ENCODE measurements at places on chromosomes 3 and 15. TPM values are rescaled to one million over a fixed set of nuclear protein-coding genes. Genes with fewer than 3 reads are reported as not detected.

- DNase-seq: no peak
These were observed 56.8 kb upstream of the KCNMB2 start for GRCh38 chr3:178479446-178479845.

DNA sequence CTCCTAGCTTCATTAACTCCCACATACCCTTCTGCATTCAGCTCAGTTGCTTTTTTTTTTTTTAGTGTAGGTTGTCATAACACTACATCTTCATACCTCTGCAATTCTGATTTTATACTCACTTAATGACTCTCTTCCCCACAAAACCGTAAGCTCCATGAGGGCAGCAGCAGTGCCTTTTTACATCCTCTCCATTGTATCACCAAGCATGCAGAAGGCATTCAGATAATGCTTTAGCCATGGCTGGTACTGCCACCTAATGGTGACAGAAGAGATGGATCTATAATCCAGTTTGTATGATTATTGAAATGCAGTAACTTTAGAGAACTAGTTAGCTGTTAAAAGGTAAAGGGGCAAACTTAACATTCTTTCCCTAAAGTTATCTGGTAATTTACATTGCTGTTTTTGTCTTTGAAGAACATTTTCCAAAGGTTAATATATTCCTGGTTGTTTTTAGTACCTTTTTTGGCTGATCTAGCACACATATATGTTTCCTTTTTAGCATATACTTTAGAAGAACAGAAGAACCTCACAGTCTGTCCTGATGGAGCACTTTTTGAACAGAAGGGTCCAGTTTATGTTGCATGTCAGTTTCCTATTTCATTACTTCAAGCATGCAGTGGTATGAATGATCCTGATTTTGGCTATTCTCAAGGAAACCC lies 36.8 kb downstream of the ATP1B3 start:
- peak; percentile 61 for DNase-seq

DNA sequence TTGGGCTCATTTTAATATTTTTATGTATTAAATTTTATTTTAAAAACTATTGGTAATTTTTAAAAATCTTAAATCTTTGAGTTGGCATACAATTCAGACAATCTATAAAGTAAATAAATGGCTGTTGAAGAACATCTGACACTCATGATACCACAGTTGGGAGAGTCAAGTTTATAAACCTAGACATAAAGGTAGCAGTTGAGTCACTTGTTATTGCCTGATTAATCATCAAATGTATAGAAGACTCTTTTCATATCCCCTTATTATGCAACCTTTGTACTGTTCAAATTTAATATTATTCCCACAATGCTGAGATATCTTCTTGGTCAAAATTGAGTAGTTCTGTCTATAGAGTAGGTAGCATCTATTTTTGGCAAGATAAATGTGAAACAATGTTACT lies 19.6 kb downstream of the PAQR9 start:
- DNase-seq: no peak

DNA sequence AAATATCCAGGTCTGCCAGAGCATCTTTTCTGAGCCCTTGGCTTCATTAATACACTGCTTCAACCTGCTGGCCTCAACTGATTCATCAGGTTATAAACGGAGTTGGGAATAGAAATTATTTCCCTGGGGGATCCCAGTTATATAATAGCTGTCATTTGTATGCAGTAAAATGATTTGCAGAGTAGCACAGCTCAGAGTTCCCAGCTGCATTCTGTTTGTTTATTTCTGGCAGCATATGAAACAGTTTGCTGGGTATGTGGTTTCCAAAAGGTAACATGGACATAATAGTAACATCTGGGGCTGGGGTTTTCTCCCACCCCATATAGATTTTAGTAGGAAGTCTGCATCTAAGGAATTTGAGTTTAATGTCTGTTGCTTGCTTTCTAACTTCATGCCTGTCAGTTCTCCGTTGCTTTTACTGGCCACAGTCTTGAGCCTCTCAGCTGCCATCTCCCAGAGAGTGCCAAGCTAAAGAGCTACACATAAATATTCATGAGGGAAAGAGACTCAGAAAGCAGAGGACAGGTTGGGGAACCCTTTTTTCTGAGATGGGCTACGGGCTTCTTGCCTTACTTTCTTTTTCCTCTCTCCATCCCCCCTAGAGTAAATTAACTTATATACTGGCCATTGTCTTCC lies 124.6 kb downstream of the TMEM108 start:
- DNase-seq: no peak

GRCh38 chr3:8460815-8461456 lies 40.7 kb upstream of the LMCD1 start:
- peak; percentile 64 for DNase-seq

- DNase-seq: peak; percentile 95
These were observed 144.6 kb downstream of the VGLL4 start for GRCh38 chr3:11499144-11499543.

GRCh38 chr3:2810723-2811122 lies 299.5 kb downstream of the IL5RA start:
- peak; percentile 19 for DNase-seq

- no peak for DNase-seq
These were observed 212.3 kb downstream of the RPLP1 start for GRCh38 chr15:69664572-69665571.

DNA sequence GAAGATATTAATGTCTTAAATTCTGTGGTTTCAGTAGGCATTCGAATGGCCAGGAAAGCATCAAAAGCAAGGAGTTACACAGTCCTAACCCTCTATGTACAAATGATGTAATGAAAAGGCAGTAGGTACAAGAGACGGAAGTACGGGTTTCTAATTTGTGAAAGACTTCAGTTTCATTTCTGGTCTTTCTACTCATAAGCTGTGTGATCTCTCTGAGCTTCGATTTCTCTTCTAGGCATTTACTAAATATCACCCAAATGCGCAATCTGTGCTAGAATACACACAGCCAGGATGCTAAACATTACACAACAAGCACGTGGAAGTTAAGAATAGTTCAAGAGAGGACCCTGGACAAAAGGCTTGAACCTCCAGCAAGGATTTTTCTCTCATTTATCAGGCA lies 17.9 kb upstream of the STIMATE start:
- no peak for DNase-seq

- peak; percentile 26 for DNase-seq
These were observed 437 bp downstream of the KLF13 start for GRCh38 chr15:31326875-31327668.

GRCh38 chr3:194103983-194104751 lies 31.8 kb upstream of the HES1 start:
- DNase-seq: no peak

- peak; percentile 73 for DNase-seq
These were observed 5.5 kb downstream of the AP3S2 start for GRCh38 chr15:89888214-89888804.

DNA sequence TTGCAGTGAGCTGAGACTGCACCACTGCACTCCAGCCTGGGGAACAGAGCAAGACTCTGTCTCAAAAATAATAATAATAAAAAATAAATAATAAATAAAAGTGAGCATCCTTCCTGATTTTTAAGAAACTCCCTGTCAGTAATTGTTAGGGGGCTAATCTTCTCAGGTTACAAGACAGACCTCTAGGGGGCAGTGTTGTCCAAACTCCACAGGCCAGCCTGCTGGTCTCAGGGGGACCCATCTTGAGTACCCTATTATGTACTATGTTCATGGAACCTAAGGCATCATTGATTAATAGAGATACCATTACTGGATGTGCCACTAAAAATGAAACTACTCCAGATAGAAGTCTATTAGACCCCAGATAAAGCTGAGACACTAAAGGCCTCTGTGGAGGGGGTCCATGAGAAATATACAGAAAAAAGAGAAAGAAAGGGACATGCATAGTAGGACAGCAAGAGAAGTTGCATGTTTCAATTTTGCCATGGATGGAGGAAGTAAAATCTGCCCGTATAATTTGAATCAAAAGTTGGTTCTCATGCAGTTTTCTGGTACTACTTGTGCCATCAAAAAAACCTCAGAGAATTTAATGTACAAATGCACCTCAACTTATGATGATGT lies 85.5 kb upstream of the CDV3 start:
- DNase-seq: no peak

DNA sequence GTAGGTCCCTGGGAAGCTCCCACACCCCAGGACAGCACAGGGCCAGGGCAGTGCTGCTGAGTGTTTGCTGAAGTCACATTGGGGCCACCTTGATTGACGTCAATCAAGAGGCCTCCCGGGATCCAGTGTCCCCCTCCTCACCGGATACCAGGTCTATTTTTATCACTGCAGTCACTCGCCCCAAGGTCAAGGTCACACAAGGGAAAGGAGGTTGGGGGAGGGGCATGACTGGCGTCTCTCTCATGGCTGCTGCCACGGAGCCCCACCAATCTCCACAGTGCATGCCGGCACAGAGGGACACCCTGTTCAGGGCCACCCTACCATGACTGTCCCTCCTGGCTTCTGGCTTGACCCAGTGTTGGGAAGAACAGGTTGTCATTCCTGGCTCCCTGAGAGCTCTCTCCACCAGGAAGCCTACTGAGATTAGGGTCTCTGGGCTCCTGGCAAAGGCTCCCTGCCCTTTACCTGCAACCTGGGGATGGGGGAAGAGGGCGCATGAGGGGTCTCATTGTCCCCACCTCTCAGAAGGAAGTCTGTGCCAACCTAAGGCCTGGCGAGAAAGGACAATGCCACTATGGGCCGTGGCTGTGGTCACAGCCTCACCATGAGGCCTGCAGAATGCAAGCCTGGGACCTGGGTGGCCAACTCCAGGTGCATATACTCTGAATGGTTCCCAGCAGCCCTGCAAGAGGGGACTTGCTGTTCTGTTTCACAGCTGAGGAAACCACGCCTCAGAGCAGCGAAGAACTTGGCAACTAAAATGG lies 1.5 kb downstream of the MYL3 start:
- no peak for DNase-seq

DNA sequence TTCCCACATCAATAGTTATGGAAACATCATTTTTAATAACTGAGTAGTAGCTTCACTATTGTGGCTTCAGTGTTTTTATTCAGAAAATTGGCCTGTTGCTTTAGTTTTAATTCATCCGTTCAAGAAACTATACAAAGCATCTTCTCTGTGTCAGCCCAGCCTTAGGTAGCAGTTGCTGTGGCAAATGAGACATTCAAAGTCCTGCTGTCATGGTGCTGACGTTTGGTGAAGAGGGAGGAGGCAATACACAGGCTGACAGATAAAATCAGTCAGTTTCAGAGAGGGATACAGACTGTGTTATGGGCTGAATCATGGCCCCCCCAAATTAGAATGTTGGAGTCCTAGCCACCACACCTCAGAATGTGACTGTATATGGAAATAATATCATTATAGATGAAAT lies 56.5 kb downstream of the SLC7A14 start:
- no peak for DNase-seq

GRCh38 chr3:32880225-32880624 lies 62.4 kb downstream of the TRIM71 start:
- DNase-seq: no peak

- no peak for DNase-seq
These were observed 66.1 kb downstream of the CHSY1 start for GRCh38 chr15:101185770-101186169.

DNA sequence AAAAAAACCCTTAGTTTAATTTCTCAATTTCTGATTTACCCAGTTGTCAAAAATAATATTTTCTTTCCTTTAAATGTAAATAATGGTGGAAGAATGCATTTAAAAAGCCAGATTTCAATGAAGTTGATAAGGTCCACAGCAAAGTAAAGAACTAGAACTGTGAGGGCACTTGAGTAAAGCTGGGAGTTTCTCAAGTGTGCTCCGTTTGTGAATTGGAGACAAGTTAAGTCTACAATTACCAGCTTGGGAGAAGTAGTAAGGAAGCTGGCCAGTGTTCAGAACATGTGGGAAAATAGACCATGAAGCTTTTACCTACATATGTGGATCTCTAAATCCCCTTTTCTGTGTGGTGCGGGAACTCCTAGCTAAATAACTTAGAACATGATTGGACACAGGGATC lies 239.4 kb downstream of the OXSM start:
- no peak for DNase-seq

- no peak for DNase-seq
These were observed 70.7 kb downstream of the SLC12A8 start for GRCh38 chr3:125141596-125142419.

DNA sequence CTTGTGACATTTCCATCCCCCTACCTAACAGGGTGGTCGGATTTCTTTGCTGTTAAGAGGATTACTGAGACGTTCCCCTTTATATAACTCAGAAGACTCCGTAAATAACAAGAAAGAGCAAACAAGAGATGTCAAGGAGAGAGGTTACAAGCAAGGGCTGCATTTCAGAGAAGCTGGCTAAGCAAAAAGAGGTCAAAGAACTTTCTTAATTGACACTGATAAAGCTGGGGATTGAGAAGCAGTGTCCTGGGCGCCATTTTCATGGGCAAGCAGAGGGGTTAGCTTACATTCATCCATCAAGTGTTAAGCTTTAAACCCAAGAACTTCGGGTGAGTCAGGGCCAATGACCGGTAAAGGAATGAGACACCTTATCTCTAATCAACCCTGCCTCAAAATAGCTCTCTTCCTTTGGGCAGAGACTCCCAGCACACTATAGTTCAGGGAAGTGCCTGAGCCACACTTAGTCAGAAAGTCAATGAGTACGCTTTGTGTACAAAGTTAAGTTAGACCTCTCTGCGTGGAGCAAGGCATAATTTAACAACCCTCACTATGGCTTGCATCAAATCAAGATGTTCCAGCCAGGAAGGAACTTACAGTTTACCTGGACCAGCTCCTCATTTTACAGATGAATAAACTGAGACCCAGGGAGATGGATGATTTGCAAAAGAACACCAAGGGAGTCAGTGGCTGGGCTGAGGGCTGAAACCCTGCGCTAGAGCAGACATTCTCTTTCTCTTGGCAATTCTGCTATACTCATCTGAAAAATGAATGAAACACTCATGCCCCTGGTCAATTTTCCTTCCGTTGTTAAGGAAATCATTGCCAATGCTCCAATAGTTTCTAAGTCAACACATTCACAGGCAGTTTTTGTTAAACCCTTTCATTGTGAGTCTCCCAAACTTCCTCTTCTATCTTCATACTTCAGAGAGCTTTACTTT lies 44.6 kb downstream of the CCNL1 start:
- peak; percentile 85 for DNase-seq

- DNase-seq: peak; percentile 72
These were observed at the start of gene FYTTD1 for GRCh38 chr3:197749601-197750395. Gene FYTTD1, plus strand, starts transcription at chr3:197749883. Its CDS starts 89 bp downstream, at chr3:197749972.

DNA sequence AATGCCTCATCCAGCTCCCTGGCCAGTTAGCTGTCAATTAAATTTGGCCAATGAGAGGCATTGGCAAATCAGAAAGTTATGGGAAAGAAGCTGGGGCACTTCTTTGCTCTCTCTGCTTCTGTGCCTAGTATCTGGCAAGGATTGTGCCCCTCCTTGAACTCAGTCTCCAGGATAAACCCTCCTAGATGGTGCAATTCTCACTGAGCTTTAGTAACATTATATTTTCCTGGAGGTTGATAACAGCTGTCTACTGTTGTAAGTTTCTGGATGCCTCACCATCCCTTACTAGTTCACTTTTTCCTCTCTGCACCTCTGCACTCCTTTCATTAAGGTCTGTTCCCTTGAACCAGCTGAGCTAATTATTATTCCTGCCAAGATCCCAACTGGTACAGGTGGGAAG lies 329.5 kb downstream of the MFSD1 start:
- no peak for DNase-seq

GRCh38 chr15:42270551-42270950 lies 2.5 kb upstream of the GANC start:
- no peak for DNase-seq

- no peak for DNase-seq
These were observed 201.0 kb upstream of the UBE2E2 start for GRCh38 chr3:23002151-23002550.

Gene STRIT1
- not detected for total RNA-seq

Gene NCK1
- total RNA-seq: 40.2 TPM

Gene TLR9
- total RNA-seq: not detected

Gene CRTAP
- 442 TPM for total RNA-seq

Gene RAB43
- 19.8 TPM for total RNA-seq

Gene CCDC66
- total RNA-seq: 19.6 TPM

Gene AHSG
- total RNA-seq: not detected

Gene CPN2
- total RNA-seq: not detected

Gene ZBTB20
- total RNA-seq: 13.0 TPM

Gene NDN
- total RNA-seq: not detected
